Tracheal epithelial cell (primary cell): ENCODE measurements at places on chromosomes 1 and 21. TPM values are rescaled to one million over a fixed set of nuclear protein-coding genes. Genes with fewer than 3 reads are reported as not detected.

CD1C gene
- not detected in 2 replicates for total RNA-seq

MRPL24 gene
- total RNA-seq, result 40.0 and 52.4 TPM in 2 replicates

CHI3L1 gene
- total RNA-seq, result 0.21 and 1.7 TPM in 2 replicates

LRRC38 gene
- total RNA-seq, result not detected in 2 replicates

BRINP3 gene
- total RNA-seq, result not detected in 2 replicates
